ENCODE measurements at places on chromosomes 13 and 19. TPM values are rescaled to one million over a fixed set of nuclear protein-coding genes. Genes with fewer than 3 reads are reported as not detected.

Gene SHISA7
- total RNA-seq: not detected

- H3K36me3 ChIP-seq: no peaks in the 10 kb centered on the region
- H3K27ac ChIP-seq: no peak overlapping the region
- no peak for DNase-seq
- peaks cover 9% of the 10 kb centered on the region for H3K27me3 ChIP-seq
- H3K4me1 ChIP-seq: no peaks in the 10 kb centered on the region
- H3K4me3 ChIP-seq: no peak overlapping the region
These were observed 2.8 kb upstream of the IFNL2 start for GRCh38 chr19:39265321-39265916.

- no peak overlapping the region for H3K27ac ChIP-seq
- peaks cover 27% of the 10 kb centered on the region for H3K4me1 ChIP-seq
- peaks cover 13% of the 10 kb centered on the region for H3K36me3 ChIP-seq
- no peak for DNase-seq
- H3K4me3 ChIP-seq: no peak overlapping the region
These were observed 5.0 kb downstream of the MLLT1 start for GRCh38 chr19:6274756-6275155.

GRCh38 chr13:26867451-26868091 lies 107.0 kb upstream of the GPR12 start:
- no peak for DNase-seq
- no peaks in the 10 kb centered on the region for H3K27me3 ChIP-seq
- H3K4me1 ChIP-seq: no peaks in the 10 kb centered on the region

DNA sequence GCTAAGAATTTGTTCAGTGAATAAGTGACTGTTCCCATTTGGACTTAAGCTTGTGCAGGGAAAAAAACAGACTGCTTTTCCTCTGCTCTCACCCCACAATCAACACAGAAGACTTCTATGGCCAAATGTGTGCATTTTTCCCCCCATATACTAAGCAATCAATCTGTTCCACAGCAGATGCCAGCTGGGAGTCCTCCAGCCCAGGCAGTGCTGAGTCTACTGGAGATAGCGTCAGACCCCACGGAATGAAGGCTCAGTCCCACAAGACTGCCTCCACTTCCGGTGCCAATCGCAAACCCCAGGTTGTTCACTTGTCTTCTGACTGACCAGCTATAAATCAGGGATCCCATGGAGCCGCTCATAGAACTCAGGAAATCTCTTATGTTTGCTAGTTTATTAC lies 69.5 kb upstream of the ANKRD10 start:
- H3K36me3 ChIP-seq: no peaks in the 10 kb centered on the region
- no peak for DNase-seq
- H3K27me3 ChIP-seq: peaks cover 8% of the 10 kb centered on the region
- no peaks in the 10 kb centered on the region for H3K4me1 ChIP-seq
- H3K27ac ChIP-seq: no peak overlapping the region
- H3K4me3 ChIP-seq: no peak overlapping the region

Gene C1QTNF9
- total RNA-seq: 0.20 TPM

- no peaks in the 10 kb centered on the region for H3K36me3 ChIP-seq
- DNase-seq: peak; percentile 36
- no peaks in the 10 kb centered on the region for H3K27me3 ChIP-seq
- no peak overlapping the region for H3K27ac ChIP-seq
These were observed 9.7 kb upstream of the LENG8 start for GRCh38 chr19:54439174-54439851.

- H3K27ac ChIP-seq: no peak overlapping the region
- no peak for DNase-seq
- H3K4me3 ChIP-seq: no peak overlapping the region
- no peaks in the 10 kb centered on the region for H3K4me1 ChIP-seq
These were observed 14.0 kb upstream of the PHF11 start for GRCh38 chr13:49481788-49482187.

DNA sequence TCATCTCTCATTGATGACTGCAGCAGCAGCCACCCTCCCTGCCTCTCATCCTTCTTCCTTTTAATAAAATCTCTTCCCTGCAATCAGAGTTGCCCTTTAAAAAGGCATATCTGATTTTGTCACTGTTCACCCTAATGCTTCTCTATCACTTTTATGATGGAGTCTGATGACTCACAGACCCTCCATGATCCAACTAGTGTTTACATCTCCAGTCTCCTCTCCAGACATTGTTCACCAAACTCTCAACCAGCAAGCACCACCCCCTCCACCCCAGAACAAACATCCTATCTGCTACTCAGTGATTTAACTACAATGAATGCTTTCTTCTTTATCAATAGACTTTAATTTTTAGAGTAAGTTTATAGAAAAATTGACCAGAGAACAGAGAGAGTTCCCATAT lies 59.5 kb downstream of the TNFSF11 start:
- H3K27ac ChIP-seq: no peak overlapping the region
- peaks cover 6% of the 10 kb centered on the region for H3K27me3 ChIP-seq
- no peak for DNase-seq
- no peaks in the 10 kb centered on the region for H3K36me3 ChIP-seq
- no peaks in the 10 kb centered on the region for H3K4me1 ChIP-seq

Gene SLC10A2
- not detected for total RNA-seq

GRCh38 chr19:52345162-52345561 lies 9.1 kb downstream of the ZNF610 start:
- no peaks in the 10 kb centered on the region for H3K27me3 ChIP-seq
- no peak overlapping the region for H3K4me3 ChIP-seq
- no peaks in the 10 kb centered on the region for H3K4me1 ChIP-seq

Gene ZNF681
- total RNA-seq: 1.9 TPM

DNA sequence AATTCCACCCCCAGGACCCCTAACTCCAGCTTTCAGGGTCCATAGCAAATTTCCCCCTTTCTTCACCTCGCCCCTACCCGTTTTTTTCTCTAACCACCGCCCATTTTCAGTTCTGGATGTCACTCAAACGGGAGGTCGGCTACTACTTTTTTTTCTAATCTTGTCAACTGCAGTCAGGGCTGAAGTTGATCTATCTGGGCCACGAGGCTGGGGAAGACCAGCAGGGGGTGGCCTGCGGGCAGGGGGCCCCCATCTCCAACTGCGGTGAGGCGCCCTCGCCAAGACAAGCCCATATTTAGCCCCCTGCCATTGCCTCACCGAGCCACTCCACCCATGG lies 748 bp downstream of the LHFPL6 start:
- peaks cover 49% of the 10 kb centered on the region for H3K27me3 ChIP-seq
- no peak for DNase-seq

- H3K27ac ChIP-seq: no peak overlapping the region
- H3K27me3 ChIP-seq: no peaks in the 10 kb centered on the region
- no peak overlapping the region for H3K4me3 ChIP-seq
- DNase-seq: no peak
- no peaks in the 10 kb centered on the region for H3K4me1 ChIP-seq
- no peaks in the 10 kb centered on the region for H3K36me3 ChIP-seq
These were observed 175.4 kb downstream of the DLEU7 start for GRCh38 chr13:50668049-50668448.

Gene SERPINE3
- total RNA-seq: not detected

DNA sequence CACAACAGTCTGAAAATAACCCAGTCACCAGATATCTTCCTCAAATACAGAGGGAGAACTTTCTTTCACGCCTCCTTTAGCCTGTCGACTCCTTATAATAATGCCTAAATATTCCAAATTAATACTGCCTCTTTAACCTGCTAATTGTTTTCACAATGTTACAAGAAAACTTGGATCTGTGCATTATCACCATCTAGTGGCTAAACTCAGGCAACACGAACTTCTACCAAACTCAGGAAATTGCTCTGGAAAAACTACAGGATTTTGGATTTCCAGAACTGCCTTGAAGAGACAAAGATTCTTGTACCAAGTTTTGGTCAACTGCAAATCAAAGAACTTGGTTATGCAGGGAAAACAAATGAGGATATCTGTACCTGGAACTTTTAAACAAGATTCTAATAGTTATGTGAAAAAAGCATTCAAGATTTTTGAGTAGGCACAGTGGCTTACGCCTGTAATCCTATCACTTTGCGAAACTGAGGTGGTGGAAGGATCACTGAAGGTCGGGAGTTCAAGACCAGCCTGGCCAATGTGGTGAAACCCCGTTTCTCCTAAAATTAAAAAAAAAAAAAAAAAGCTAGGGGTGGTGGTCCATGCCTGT lies 10.8 kb downstream of the CLN5 start:
- peaks cover 20% of the 10 kb centered on the region for H3K4me1 ChIP-seq
- no peaks in the 10 kb centered on the region for H3K27me3 ChIP-seq
- H3K27ac ChIP-seq: peak overlapping the region; percentile 70
- peaks cover 65% of the 10 kb centered on the region for H3K36me3 ChIP-seq
- no peak for DNase-seq
- H3K4me3 ChIP-seq: peak overlapping the region; percentile 60

GRCh38 chr13:106714271-106714982 lies 146.5 kb upstream of the ARGLU1 start:
- no peaks in the 10 kb centered on the region for H3K36me3 ChIP-seq
- H3K4me1 ChIP-seq: no peaks in the 10 kb centered on the region
- H3K27ac ChIP-seq: no peak overlapping the region
- H3K4me3 ChIP-seq: no peak overlapping the region

- DNase-seq: no peak
- no peak overlapping the region for H3K4me3 ChIP-seq
- H3K27ac ChIP-seq: no peak overlapping the region
- peaks cover 27% of the 10 kb centered on the region for H3K4me1 ChIP-seq
These were observed 6.1 kb downstream of the FOSB start for GRCh38 chr19:45473682-45474605.

GRCh38 chr13:30027569-30028455 lies 177.4 kb upstream of the UBL3 start:
- H3K4me1 ChIP-seq: no peaks in the 10 kb centered on the region
- no peaks in the 10 kb centered on the region for H3K36me3 ChIP-seq
- no peaks in the 10 kb centered on the region for H3K27me3 ChIP-seq
- no peak overlapping the region for H3K4me3 ChIP-seq
- DNase-seq: no peak
- H3K27ac ChIP-seq: no peak overlapping the region

Gene NLRP9
- not detected for total RNA-seq

- no peak overlapping the region for H3K4me3 ChIP-seq
- H3K4me1 ChIP-seq: no peaks in the 10 kb centered on the region
- DNase-seq: no peak
- no peaks in the 10 kb centered on the region for H3K36me3 ChIP-seq
- H3K27me3 ChIP-seq: peaks cover 2% of the 10 kb centered on the region
These were observed 6.6 kb downstream of the TMEM272 start for GRCh38 chr13:51838240-51838846.

- DNase-seq: no peak
- H3K27ac ChIP-seq: no peak overlapping the region
- H3K27me3 ChIP-seq: no peaks in the 10 kb centered on the region
- no peak overlapping the region for H3K4me3 ChIP-seq
These were observed 25.9 kb upstream of the SLC46A3 start for GRCh38 chr13:28744656-28745055.

DNA sequence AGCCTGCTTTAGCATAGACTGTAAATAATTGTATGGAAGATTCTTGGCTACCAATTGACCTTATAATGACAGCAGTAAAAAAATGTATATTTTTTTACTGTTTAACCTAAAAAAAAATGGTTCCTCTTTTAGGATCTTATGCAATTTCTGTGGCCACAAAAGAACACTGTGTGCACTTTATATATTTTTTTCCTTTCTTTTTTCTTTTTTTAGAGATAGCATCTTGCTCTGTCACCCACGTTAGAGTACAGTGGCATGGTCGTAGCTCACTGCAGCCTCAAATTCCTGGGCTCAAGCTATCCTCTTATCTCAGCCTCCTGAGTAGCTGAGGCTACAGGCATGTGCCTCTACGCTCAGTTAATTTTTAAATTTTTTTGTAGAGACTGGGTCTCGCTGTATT lies 6.1 kb downstream of the FLT3 start:
- H3K4me3 ChIP-seq: no peak overlapping the region
- no peaks in the 10 kb centered on the region for H3K36me3 ChIP-seq
- peaks cover 25% of the 10 kb centered on the region for H3K27me3 ChIP-seq
- no peak overlapping the region for H3K27ac ChIP-seq

DNA sequence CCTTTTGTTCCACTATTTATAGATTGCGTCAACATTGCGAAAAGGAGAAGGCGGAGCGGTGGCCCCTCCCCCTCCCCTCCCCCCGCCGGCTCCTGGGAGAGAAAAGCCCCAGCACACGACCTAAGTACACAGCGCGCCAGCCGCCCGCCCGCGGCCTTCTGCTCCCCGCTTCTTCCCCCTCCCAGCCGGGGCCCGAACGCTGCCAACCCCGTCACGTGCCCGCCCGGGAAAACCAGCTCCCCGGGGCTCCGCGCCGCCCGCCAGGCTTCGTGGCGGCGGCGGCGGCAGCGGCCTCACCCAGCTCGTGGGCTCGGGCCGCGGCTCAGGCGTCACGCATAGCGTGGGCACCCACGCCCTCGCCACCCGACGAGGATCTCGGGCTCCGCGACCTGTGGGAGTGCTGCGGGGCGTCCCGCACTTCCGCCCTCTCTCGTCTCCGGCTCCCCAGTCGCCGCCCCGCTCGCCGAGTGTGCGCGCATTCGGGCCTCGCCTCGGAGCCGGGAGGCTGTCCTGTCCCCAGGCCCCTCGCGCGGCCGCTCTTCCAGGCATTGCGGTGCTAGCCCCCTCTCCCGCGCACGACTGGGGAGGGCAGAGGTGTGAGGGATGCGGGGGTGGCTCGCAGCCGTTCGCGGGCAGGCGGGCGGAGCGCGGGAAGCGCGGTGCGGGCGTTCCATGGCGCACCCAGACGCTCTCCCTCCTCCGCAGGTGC lies 110.5 kb downstream of the KCNRG start:
- peaks cover 76% of the 10 kb centered on the region for H3K4me1 ChIP-seq
- peak; percentile 84 for DNase-seq
- H3K36me3 ChIP-seq: peaks cover 6% of the 10 kb centered on the region
- peaks cover 2% of the 10 kb centered on the region for H3K27me3 ChIP-seq
- peak overlapping the region; percentile 99 for H3K27ac ChIP-seq

DNA sequence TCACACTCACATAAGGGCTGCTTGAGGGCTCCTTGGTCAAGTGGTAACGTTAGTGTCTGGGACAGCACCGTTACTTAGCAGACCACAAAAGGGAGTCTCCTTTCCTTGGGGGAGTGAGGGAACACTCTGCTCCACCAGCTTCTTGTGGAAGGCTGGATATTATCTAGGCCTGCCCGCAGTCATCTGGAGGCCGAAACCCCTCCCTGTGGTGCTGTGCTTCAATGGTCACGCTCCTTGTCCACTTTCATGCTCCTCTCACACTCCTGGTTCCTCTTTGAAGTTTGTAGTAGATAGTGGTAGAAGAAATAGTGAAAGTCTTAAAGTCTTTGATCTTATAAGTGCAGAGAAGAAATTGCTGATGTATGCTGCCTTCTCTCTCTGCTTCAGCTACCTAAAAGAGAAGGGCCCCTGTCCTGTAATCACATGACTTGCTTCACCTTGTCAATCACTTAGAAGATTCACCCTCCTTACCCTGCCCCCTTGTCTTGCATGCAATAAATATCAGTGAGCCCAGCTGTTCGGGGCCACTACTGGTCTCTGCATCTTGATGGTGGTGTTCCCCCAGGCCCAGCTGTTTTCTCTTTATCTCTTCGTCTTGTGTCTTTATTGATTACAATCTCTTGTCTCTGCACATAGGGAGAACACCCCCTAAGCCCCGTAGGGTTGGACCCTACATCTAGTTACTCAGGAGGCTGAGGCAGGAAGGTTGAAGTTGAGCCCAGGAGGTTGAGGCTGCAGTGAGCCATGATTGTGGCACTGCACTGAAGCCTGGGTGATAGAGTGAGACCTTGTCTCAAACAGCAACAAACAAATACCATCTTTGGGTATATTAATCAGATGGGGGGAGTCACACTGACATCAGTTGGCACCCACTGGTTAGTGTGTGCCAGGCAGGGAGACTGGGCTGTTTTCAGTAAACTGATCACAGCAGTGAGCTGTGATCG lies 11.6 kb upstream of the MZF1 start:
- no peak overlapping the region for H3K4me3 ChIP-seq
- no peak overlapping the region for H3K27ac ChIP-seq
- no peaks in the 10 kb centered on the region for H3K27me3 ChIP-seq
- peaks cover 5% of the 10 kb centered on the region for H3K36me3 ChIP-seq
- H3K4me1 ChIP-seq: peaks cover 3% of the 10 kb centered on the region
